ENCODE measurements at places on chromosomes 5 and 9.

GRCh38 chr9:89601856-89602562 is 2.8 kb upstream of the GADD45G start:
- DNase-seq = no peak

DNA sequence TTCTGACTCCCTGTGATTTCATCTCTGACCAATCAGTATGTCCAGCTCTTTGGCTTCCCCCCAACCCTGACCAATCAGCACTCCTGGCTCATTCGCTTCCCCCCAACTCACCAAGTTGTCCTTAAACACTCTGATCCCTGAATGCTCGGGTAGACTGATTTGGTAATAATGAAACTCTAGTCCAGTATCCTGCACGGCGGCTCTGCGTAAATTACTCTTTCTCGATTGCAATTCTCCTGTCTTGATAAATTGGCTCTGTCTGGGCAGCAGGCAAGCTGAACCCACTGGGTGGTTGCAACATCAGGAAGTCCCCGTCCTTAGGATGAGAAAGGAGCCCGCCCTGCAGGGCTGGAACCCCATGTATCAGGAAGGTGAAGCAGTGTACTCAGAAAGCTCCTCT is 10.4 kb downstream of the FCN2 start:
- DNase-seq = no peak

- DNase-seq = peak; percentile 13
These were observed 19.8 kb downstream of the EXOSC2 start for GRCh38 chr9:130713286-130713960.

GRCh38 chr9:131308906-131309529 is 19.5 kb downstream of the PLPP7 start:
- no peak for DNase-seq

- no peak for DNase-seq
These were observed 11.1 kb downstream of the DOLK start for GRCh38 chr9:128936171-128936865.

DNA sequence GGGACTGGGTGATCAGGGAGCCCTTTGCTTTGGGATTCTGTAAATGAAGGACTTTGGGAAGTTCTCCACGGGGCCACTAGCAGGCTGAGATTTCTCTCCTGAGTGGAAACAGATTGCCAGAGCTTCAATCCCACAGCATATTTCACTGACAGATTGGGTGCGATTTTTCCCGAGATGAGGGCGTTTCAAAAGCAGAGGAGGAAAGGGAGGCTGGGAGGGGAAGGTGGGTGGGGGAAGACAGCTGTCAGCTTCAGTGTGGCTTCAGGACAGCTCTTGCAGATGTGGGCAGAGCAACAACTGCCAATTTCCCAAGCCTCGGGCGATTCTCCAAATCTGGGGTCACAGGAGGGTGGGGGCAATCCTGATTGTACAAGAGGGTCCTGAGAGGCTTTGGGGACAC is 258.5 kb upstream of the ADRA1B start:
- no peak for DNase-seq

- no peak for DNase-seq
These were observed 511.3 kb upstream of the WWC1 start for GRCh38 chr5:167780177-167780576.

- DNase-seq = no peak
These were observed 1.2 kb upstream of the CLPTM1L start for GRCh38 chr5:1345876-1346626.

DNA sequence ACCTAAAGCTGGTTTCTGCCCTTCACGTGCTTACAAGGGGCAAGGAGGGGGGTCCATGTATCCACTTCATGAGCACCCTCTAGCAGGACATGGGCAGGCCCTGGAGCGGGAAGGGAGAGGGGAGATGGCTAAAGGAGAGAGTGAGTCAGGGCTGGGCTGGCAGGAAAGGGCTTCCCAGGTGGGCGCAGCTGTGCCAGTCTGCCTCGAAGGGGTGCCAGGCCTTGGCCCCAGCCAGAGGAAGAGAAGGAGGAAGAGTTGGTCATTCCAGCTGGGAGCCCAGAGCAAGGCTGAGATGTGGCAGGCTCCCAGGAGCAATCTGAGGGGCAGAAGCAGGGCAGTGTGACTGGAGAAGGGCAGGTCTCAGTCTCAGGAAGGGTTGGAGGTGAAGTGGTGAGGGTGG is 24.7 kb downstream of the TRIM14 start:
- DNase-seq = no peak

DNA sequence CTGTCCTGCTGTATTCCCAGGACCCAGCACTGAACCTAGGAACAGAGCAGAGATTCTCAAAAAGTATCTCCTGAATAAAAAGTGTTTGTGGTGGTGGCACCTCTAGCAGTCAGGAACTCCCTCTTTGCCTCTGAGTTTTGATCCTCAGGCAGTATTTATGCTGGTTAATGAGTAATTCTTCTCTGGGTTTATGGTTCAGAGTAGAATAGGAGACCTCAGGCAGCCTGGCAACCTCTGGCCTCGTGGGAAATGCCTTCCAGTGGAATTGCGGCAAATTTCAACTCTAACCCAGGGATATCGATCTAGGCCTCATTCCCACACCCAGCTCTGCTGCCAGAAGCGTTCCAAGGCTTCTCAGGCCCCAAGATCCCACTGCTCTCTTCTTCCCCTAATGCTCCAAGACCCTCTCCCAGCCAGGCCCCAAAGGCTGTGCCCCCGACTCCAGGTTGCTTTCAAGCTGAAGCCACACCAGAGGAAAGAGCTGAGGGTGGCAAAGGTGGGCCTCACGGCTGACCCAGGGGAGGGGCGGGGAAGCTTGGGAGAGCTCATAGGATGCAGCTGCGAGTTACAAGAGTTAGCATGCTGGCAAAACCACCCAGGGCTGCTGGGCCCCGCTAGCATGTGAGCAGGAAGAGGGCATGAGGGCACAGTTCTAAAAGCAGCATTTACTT is 10.9 kb upstream of the HDHD3 start:
- no peak for DNase-seq

DNA sequence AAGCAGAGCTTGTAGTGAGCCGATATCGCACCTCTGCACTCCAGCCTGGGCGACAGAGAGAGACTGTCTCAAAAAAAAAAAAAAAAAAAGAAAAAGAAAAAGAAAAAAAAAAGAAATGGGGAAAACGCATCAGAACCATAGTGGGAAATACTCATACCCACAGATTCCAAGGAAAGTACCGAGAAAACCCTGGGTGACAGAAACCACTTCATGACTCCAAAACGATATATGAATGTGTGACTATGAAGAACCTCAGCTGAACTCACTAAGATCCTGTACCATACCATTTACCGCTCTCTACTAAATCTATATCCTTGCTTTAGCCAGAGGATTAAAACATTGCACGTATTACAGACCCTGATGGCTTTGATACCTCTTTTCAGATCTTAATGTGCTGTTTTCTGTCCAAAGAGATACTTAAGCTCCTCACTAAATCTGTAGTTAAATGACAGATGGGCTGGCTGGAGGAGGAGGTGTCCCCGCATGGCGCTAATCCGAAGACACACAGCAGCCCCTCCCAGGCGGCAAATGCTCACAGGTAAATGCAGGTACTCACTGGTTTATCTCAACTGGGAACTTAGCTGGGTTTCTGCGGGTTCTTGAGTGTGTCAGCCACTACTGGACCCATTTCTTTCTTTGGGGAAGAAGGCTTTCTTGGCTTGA is 2.8 kb downstream of the LPCAT1 start:
- DNase-seq = no peak

- no peak for DNase-seq
These were observed 145.5 kb downstream of the APBA1 start for GRCh38 chr9:69526699-69527098.

DNA sequence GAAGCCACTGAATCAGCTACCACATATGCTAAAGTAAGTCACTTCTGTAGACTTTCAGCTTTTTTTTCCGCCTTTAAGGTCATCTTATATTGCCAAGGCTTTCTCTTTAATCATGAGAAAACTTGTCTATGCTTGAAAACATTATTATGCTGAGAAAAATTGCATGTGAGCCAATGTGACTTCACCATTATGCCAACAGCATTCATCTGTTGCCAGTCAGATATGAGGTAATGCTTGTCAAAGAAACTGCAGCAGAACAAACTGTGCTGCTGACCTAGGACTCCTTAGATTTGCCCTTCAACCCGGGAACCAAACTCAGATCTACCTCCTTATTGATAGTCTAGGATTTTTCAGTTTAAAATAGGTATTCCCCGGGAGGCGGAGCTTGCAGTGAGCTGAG is 34.3 kb downstream of the SLC44A1 start:
- DNase-seq = no peak

DNA sequence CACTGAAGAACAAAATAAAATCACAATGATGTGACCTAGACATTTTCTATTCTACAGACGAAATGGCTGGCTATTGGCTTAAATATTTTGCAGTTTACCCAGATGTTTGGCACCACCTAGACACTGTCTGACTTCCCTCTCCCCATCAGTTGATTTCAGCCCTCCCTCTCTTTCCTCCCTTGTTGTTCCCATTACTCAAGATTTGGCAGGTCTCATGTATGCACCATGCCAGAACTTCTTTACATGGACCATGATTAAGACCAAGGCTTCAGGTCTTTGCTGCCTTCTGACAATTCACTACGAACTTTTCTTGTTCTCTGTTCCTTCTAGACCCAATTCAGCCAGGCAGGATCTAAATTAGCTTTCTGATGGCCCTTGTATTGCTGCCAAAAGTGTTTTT is 66.6 kb upstream of the GDNF start:
- DNase-seq = no peak

DNA sequence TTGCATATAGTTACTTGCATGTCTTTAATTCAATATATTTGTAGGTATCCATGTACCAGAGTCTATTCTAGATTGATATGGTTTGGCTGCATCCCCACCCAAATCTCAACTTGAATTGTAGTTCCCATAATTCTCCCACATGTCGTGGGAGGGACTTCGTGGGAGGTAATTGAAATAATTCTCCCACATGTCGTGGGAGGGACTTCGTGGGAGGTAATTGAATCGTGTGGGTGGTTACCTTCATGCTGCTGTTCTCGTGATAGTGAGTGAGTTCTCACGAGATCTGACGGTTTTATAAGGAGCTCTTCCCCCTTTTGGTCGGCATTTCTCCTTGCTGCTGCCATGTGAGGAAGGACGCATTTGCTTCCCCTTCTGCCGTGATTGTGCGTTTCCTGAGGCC is 16.5 kb downstream of the FBXL7 start:
- DNase-seq = no peak

DNA sequence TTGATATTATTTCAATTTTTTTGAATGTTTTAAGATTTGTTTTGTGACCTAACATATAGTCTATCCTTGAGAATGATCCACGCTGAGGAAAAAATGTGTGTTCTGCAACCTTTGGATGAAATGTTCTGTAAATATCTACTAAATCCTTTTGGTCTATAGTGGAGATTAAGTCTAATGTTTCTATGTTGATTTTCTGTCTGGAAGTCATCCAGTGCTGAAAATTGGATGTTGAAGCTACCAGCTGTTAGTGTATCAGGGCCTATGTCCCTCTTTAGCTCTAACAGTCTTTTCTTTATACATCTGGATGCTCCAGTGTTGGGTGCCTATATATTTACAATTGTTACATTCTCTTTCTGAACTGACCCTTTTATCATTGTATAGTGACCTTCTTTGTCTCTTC is 422.3 kb downstream of the TMEM232 start:
- DNase-seq = no peak

DNA sequence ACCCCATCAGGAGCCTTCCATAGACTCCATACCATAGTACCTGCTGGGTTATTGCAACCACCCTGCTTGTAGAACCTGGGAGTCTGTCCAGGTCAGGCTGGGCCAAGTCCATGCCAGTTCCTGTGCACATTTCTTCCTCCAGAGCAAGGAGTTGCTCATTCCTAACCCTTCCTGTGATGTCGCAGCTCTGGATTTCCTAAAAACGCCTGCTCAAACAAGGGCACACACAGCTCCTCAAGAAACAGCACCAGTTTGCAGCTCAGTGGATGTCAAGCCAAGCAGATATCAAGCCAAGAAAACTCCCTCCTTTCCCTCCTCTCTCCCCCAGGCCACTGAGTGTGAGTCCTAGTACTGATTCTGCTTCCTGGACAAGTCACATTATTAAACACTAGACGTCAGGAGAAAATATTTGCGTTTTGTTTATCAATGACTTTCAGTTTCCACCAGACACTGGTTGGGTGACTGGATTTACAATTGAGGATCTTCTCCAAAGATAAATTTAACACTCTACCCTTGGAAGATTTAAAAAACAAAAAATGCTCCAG is 59.6 kb downstream of the SLC1A1 start:
- no peak for DNase-seq

- DNase-seq = no peak
These were observed 114.7 kb downstream of the ST8SIA4 start for GRCh38 chr5:100788417-100788816.

DNA sequence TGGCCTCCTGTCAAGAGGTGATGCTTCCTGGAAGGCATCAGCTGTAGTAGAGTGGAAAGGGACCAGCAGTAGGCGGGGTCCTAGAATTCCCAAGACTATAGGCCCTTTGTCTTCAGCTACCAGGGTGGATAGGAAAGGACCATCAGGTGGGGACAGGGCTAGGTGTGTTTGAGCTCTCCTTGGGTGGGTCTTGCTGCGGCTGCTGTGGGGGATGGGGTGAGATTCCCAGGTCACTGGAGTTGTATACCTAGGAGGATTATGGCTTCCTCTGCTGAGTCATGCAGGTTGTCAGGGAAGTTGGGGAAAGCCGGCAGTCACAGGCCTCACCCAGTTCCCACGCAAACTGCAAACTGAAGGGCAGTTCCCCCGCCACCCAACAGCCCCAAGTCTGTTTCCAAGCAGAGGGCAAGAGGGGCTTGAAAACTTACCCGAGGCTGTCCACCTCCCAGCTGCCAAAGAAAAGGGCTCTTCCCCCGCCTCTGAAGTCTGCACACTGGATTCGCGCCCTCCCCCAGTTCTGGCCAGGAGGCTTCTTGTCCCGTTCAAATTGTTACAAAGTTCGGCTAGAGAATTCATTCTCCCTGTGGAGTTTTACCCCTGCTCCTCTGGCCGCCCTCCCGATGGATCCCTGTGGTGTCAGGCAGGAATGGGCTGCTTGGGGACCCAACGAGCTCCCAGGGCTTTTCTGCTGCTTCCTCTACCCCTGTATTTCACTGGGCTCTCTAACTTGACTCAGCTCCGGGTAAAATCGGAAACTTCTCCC is 23.0 kb upstream of the ECM2 start:
- no peak for DNase-seq

- DNase-seq = no peak
These were observed 637.6 kb upstream of the ZNF608 start for GRCh38 chr5:125384071-125384470.

DNA sequence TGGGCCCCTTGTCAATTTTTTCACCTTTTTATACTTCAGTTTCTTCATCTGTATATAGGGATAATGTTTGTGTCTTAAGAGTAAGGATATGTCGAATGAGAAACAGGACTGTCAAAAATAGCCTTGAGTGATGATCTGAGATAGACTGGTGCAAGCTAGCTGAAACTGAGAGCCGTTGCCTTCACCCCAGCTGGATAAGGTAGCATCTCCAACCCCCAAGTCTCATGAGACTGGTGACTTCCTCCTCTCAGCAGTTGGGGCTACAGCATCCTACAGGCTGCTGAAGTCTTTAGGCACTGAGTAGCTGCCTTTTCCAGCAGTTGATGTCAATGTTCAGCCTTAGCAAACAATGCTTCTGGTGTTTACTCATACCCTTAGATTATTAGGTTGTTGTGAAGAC is 330.2 kb downstream of the OSTF1 start:
- DNase-seq = no peak

GRCh38 chr9:130927995-130928900 is 10.8 kb downstream of the FIBCD1 start:
- no peak for DNase-seq
